ENCODE measurements at places on chromosomes 2 and 18.

- DNase-seq, result no peak
Observed at GRCh38 chr2:12921321-12921720, 204.6 kb downstream of the TRIB2 start.

DNA sequence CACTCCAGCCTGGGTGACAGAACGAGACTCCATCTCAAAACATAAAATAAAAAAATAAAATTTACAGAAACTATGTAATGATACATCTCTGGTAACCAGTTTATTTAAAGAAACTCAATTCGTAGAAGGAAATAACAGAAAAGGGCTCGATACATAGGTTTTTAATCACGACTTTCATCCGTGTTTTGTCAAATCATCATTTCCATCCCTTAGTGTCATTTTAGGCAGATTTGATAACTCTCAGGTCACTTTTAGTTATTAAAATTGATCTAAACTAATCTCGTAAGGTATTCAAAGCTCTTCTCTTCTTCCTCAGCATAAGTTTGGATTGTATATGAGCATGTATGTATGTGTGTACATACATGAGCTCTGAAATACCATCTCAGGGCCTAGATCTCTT lies 59.3 kb upstream of the SPTBN1 start:
- DNase-seq, result no peak

- no peak for DNase-seq
Observed at GRCh38 chr18:12838178-12838634, 45.8 kb downstream of the PTPN2 start.

GRCh38 chr2:60079562-60079961 lies 473.9 kb downstream of the BCL11A start:
- DNase-seq, result no peak

DNA sequence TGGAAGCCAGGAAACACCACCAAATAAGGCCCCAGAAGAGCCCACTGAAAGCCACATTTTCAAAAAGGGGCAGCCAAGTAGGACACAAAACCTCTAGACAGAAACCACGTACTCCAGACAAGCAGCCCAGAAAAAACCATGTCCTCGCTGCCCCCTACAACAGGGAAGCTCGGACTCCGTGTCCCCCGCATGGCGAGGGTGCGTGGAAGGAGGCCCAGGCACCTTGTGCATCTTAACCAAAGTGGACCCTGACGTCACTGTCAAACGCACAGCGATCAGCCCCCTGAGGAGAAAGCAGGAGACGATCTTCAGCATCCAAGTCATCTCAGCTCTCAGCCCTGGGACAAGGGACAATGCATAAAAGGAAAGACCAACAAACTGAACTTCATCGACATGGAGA lies 168.4 kb downstream of the EIPR1 start:
- DNase-seq, result no peak

GRCh38 chr2:45962177-45962921 lies 310.9 kb downstream of the PRKCE start:
- no peak for DNase-seq

GRCh38 chr2:21486445-21486844 lies 362.7 kb downstream of the TDRD15 start:
- no peak for DNase-seq

Measured in CMK (cell line).